ENCODE measurements at places on chromosomes 16 and 17. TPM values are rescaled to one million over a fixed set of nuclear protein-coding genes. Genes with fewer than 3 reads are reported as not detected.

DNA sequence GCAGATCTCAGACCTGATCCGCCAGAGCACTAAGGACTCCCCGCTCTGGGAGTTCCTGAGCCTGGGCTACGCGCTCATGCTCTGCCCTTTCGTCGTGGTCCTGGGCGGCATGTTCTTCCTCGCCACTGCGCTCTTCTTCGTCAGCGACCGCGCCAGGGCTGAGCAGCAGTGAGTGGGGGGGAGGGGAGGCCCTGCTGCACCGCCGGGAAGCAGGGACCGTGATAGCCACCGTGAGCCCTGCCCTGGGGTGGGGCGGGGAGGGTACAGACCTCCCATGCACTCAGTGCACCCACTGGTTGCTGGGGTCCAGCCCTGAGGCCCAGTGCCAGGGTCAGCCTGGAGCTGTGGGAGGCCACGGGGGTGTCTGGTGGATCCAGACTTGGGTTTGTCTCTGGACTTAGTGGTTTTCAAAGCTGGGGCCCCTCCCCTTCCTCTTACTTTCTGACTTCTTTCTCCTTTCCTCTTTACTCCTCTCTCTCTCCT, 18.9 kb downstream of the MYBBP1A start:
- H3K4me1 ChIP-seq: peaks cover 85% of the 10 kb centered on the region
- no peaks in the 10 kb centered on the region for H3K27me3 ChIP-seq
- peaks cover 37% of the 10 kb centered on the region for H3K36me3 ChIP-seq
- peak overlapping the region; percentile 78 for H3K27ac ChIP-seq
- DNase-seq: no peak

DNA sequence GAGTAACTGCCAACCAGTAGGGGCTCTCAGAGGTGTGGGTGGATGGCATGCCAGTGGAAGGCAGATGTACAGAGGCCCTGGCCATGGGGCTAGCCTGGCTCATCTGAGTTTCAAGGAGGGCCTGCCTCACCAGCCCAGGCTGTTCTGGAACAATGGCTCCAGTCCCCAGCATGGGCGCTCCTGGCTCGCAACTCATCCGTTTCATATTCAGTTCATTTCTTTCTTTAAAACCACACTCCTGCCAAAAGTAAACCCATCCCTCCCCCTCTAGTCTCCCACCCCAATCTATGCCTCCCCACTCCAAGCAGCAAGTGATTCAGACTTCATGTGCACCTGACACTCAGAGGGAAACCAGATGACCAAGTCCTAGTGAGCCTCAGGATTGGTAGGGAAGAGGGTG, 2.4 kb downstream of the CCL13 start:
- H3K36me3 ChIP-seq: no peaks in the 10 kb centered on the region

- H3K27me3 ChIP-seq: no peaks in the 10 kb centered on the region
- H3K4me3 ChIP-seq: no peak overlapping the region
- peaks cover 27% of the 10 kb centered on the region for H3K36me3 ChIP-seq
- H3K27ac ChIP-seq: peak overlapping the region; percentile 92
- peak; percentile 81 for DNase-seq
- H3K4me1 ChIP-seq: peaks cover 56% of the 10 kb centered on the region
Measured at GRCh38 chr17:75872434-75873351, 5.7 kb downstream of the TRIM47 start.

GRCh38 chr16:49489686-49490320, 116.2 kb downstream of the C16orf78 start:
- H3K27me3 ChIP-seq: no peaks in the 10 kb centered on the region
- H3K27ac ChIP-seq: no peak overlapping the region
- H3K4me3 ChIP-seq: no peak overlapping the region
- H3K36me3 ChIP-seq: no peaks in the 10 kb centered on the region
- peaks cover 2% of the 10 kb centered on the region for H3K4me1 ChIP-seq
- no peak for DNase-seq

NUPR1 gene
- 18.7 TPM for total RNA-seq

NLRC5 gene
- 14.4 TPM for total RNA-seq

SMTNL2 gene
- 42.9 TPM for total RNA-seq

TNP2 gene
- not detected for total RNA-seq

ZNF19 gene
- 1.5 TPM for total RNA-seq

NATD1 gene
- 21.1 TPM for total RNA-seq

OR1F1 gene
- not detected for total RNA-seq
